ENCODE measurements at places on chromosomes 2 and 18.

DNA sequence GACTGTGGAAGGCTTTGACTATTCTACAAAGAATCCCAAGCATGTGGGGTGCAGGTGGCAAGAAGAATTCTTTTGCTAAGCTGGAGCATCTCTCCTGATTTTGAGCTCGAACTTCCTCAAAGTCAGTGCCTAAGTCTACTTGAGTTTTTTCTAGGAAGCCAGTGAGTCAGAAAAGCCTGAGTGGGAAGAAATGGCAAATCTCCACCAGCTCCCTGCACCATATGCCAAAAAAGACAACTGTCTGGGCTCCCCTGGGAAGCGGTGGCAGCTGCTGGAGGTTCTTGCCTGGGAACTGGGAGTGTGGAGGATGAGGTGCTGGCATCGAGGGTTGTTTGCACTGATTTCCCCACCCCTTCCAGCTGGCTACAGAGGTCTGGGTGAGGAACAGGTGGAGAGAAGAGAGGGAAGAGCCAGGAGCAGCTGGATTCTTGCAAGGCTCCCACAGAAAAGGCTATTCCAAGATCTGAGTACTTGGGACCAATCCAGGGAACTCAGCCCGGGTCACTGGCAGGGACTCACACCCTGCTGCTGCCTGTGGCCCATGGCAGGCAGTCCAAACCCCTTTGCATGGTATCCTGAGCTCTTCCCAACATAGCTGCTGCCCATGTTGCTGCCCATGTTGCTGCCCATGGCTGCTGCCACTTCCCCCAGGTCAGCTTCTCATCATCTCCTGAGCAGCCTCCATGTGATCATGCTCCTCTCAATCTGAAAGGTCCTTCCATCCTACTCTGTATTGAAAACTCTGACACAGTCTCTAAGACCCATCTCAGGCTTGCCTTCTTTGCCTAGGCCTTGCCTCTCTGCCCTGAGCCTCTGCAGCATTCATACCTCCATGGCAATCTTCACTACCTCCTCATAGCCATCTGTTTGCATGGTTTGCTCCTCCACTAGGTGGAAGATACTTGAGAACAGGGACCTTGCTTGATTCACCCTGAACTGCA lies 128.3 kb upstream of the SPATS2L start:
- DNase-seq, result no peak

DNA sequence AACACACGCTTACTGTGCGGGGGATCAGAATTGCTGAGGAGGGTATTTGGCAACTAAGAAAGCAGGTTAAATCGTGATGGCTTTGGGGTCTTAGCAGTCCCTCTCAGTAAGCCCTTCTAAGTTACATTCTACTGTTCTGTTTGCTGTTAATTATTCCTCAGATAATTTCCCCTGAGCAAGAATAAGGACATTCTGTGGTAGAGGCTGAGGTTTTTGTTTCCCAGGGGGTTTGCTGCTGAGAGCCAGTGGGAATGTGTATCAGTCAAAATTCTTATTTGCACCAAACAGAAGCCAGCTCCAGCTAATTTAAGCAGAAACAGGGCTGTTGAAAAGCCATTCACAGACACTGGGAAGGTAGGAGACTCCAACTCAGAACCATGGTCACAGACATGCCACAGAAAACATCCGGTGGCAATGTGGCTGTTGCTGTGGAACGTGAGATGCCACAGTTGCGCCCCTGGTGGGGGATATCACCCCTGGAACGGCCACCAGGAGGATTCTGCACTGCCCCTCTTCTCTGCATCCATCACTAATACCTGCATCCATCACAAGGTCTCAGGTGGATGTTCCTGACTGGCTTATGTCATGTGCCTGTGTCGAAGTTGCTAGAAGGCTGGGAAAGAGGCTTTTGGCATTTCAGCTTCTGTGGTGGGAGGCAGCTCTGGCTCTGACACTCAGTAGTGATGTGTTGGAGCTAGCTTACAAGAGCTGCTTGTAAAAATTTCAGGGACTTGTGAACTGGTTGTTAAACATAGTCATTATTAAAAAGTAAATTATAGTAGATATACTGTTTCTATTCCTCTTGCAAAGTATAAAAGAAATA lies 23.2 kb downstream of the SLC4A3 start:
- DNase-seq, result no peak

GRCh38 chr2:152557273-152557888 lies 159.9 kb downstream of the PRPF40A start:
- DNase-seq, result no peak

DNA sequence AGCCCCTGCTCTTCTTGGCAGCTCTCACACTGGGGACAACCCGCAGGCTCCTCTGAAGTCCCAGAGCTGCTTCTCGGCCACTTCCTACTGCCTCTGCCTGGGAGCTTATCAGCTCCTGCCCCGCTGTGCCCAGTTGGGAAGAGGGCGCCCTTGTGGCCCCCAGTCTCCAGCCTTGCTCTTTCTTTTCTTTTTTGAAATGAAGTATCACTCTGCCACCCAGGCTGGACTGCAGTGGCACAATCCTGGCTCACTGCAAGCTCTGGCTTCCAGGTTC lies 20.6 kb upstream of the ALPI start:
- no peak for DNase-seq

- peak; percentile 25 for DNase-seq
Observed at GRCh38 chr2:186256540-186256939, 229.5 kb upstream of the ZC3H15 start.

DNA sequence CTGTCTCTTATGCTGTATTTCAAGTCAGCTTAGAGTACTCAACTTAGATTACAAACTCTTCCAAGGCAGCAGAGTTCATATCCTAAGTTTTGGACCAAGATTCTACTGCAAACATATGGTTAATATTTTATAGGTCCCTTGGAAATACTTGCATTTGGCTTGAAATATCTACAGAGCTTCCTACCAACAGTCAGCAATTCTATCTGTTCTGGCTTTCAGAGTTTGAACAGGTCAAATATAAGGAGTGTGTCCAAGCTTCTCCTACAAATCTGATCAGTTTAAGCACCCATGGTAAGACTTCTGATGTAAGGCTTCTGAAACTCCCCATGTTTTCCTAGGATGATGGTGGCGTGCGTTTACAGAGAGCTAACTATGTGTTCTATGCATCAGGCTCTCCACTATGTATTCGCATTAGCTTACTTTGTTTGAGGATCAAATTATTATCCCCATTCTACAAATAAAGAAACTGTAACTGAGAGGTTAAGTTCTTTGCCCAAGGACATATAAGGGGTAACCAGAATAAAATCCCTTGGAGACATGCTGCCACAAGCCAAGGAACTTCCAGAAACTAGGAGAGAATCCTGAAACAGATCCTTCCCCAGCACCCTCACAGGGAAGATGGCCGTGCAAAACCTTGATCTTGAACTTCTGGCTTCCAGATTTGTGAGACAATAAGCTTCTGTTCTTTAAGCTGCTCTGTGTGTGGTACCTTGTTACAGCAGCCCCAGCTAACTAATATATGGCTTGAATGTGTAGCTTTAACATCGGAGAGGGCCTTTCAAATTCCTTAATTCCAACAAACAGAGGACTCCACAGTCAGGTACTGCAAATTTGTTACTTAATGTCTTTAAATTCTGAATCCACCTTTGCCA lies 55.1 kb downstream of the ATP8B1 start:
- DNase-seq, result no peak

DNA sequence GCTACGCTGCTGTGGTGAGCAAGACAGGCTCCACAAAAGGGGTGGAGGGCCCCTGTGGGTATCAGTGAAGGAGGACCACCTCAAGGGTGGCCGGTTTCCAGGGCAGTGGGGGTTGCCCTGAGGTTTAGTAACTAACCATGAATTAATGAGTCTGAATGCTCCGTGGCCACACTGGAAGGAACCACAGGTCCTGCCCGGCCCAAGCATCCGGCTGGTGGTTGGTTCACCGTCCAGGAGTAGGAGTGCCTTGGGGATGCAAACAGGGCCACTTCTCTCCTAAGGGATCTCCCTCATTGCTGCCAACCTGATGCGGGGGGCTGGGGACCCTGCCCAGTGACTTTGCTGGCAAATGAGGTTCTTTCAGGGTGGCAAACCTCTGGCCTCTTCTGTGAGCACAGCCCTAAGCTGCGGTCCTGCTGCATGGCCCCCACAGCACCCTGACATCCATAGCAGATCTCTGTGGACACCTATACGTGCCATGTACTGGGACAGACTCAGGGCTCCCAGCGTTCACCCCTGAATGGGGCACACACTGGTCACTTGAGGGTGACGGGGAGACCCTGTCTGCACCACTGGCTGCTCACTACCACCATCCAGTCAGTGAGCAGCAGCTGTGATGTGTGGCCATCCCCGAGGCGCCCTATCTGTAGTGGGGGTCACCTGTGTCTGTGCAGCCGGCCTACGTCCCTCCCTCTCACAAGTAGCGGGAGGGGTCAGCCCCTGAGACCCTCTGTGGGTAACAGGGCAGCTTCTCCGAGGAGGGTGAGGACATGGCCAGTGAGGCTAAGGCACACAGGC lies 41.6 kb downstream of the HS6ST1 start:
- no peak for DNase-seq

DNA sequence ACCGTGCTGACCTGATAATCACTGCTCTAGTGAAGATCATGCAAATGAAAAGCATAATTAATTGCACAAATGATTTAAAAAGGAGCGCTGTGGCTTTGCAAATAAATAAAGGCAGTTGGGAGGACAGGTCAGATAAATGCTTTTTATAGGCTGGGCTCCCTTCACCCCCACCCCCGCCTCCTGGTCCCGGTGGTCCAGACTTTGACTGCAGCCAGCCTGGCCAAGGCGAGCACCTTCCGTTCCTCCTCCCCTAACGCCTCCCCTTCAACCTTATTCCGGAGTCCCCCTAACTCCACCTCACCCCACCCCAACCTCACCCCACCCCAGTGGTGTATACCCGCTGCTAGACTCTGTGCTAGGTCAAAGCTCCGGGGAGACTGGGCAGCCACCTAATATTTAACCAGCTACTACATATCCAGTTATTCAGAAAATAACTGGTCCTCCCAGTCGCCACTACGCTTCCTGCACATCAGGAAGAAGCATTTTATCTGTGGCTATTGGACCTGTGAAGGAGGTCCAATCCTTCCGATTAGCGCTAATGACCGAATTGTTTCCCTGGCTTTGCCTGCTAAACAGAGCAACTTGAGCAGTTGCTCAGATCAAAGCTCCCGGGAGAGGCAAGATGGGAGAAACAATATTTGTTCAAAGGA lies 3.7 kb upstream of the SP9 start:
- no peak for DNase-seq

- DNase-seq, result no peak
Observed at GRCh38 chr18:63138436-63139340, 180.9 kb downstream of the BCL2 start.

- DNase-seq, result no peak
Observed at GRCh38 chr2:97717613-97717995, 4.2 kb downstream of the ZAP70 start.

GRCh38 chr2:174553811-174554493 lies 43.7 kb downstream of the WIPF1 start:
- no peak for DNase-seq

DNA sequence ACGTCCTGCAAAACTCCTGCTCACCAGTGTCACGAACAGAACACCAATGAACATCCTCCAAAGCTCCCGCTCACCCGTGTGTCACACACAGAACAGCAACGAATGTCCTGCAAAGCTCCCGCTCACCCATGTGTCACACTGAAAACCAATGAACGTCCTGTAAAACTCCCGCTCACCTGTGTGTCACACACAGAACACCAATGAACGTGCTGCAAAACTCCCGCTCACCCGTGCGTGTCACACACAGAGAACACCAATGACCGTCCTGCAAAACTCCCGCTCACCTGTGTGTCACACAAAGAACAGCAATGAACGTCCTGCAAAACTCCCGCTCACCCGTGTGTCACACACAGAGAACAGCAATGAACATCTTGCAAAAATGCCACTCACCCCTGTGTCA lies 20.5 kb upstream of the FAM110C start:
- DNase-seq, result no peak

DNA sequence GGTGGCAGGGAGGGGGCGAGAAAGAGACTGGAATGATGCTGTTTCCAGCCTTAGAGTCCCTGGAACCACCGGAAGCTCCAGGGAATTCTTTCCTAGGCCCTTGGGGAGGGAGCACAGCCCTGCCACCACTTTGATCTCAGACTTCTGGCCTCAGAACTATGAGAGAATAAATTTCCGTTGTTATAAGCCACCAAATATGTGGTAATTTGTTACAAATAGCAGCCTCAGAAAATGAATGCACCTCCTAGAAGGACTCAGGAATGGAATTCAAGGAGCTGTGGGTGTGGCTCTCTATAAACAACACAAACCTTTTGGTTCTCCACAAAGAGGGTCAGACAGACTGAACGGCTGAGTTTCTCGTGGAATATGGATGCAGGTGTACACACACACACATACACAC lies 144.5 kb downstream of the ACKR3 start:
- DNase-seq, result no peak

DNA sequence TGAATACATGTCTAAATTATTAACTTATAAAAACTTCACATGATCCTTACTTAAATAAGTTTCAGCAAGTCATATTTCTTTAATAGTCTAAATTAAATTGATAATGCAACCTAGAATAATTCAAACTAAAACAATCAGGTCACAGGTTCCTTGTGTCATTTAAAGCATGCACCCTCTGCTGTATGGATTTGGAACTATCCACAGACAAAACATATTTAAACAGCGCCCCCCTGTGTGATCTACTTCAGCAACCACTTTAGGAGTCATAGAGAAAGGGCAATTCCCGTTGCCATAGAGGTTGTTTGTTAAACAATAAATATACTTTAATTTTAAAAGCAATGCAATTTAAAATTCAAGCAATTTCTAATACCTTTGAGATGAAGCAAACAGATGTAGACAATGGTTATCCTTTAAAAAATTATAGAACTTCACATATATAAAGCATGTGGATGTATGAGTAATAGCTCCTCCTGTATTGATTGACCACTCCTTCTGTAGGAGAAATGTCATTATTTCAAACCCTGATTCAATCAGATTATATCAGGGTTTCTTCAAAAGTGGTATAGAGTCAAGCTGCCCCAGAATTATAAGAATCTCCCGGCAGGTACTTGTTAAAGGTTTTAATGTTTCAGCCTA lies 21.2 kb downstream of the GRB14 start:
- DNase-seq, result peak; percentile 43

DNA sequence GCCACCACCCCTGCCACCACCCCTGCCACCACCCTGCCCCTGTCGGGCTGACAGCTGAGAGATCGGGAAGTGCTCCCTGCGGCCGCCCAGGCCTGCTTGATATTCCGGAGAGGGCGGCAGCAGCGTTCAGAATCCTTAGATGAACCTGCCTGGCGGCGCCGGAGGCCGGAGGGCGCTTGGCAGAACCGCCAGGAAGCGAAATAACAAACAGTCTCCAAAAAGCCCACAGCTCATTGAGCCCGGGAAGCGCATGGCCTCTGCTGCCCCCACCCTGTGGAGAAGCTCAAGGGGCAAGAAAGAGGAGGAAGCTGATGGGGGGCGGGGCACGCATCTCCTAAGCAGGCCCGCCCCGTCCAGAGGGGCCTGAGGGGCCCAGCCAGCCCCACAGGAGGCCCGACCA lies 92.2 kb upstream of the MBOAT2 start:
- DNase-seq, result no peak

GRCh38 chr2:204051476-204051875 lies 114.9 kb downstream of the ICOS start:
- DNase-seq, result no peak
